ENCODE measurements at places on chromosomes 16 and 17.
A peak's percentile ranks its signal among the peaks of the same experiment; 100 is the strongest.

- DNase-seq = no peak
- H3K4me3 ChIP-seq = no peak overlapping the region
- no peak overlapping the region for H3K27ac ChIP-seq
- H3K4me1 ChIP-seq = 0 out of 2 replicates have a peak, but pooled peaks cover 5% of the 10 kb centered on the region
- H3K36me3 ChIP-seq = no peaks in the 10 kb centered on the region
These were observed 5.6 kb downstream of the BAIAP3 start for GRCh38 chr16:1338855-1339675.

- no peak for DNase-seq
- H3K27ac ChIP-seq = no peak overlapping the region
- H3K4me3 ChIP-seq = no peak overlapping the region
- no peaks in the 10 kb centered on the region for H3K4me1 ChIP-seq
- H3K36me3 ChIP-seq = no peaks in the 10 kb centered on the region
These were observed 789 bp upstream of the PIPOX start for GRCh38 chr17:29042026-29042678.

- no peak overlapping the region for H3K27ac ChIP-seq
- no peaks in the 10 kb centered on the region for H3K4me1 ChIP-seq
- H3K36me3 ChIP-seq = no peaks in the 10 kb centered on the region
- no peaks in the 10 kb centered on the region for H3K27me3 ChIP-seq
These were observed 100.7 kb upstream of the AXIN2 start for GRCh38 chr17:65662196-65662595.

GRCh38 chr17:50661795-50662391, 27.2 kb downstream of the ABCC3 start:
- H3K27me3 ChIP-seq = no peaks in the 10 kb centered on the region
- peak overlapping the region; percentile 39 for H3K4me3 ChIP-seq
- peak; percentile 93 for DNase-seq
- peaks cover 25% of the 10 kb centered on the region for H3K36me3 ChIP-seq
- H3K27ac ChIP-seq = peak overlapping the region; percentile 97

DNA sequence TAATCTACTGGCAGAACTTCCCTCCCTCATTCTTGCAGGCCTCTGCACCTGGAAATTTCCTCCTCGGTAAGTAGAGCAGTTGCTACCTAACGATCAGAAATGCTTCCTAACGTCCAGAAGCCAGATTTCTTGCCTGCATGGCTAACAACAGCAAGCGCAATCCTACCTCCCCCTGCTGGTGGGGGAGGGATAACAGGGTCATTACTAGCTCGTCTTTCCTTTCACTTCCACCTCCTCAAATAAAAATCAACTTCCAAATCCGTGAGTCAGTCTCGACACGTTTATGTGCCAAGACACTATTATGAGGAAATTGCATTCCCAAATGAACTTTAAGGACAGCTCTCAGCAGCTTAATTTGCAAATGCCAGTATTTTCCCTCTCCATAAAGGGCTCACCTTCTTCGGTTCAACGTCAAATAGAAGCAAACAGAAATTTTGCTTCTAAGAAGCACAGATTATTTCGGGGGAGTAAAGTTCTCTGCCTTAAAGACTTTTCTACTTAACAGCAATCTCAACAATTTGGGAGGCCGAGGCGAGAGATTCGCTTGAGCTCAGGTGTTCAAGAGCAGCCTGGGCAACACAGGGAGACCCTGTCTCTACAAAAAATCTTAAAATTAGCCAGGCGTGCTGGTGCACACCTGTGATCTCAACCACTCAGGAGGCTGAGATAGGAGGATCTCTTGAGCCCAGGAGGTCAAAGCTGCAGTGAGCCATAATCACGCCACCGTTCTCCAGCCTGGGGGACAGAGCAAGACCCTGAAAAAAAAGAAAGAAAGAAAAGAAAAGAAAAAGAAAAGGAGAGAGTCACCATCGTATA, 188.6 kb upstream of the PSMD7 start:
- H3K27ac ChIP-seq = no peak overlapping the region
- H3K27me3 ChIP-seq = no peaks in the 10 kb centered on the region
- no peaks in the 10 kb centered on the region for H3K4me1 ChIP-seq
- no peaks in the 10 kb centered on the region for H3K36me3 ChIP-seq

- peak; percentile 23 for DNase-seq
- H3K4me1 ChIP-seq = peaks cover 23% of the 10 kb centered on the region
- H3K4me3 ChIP-seq = peak overlapping the region; percentile 97
- peak overlapping the region; percentile 65 for H3K27ac ChIP-seq
These were observed 2.6 kb downstream of the NOG start for GRCh38 chr17:56595831-56596690.

DNA sequence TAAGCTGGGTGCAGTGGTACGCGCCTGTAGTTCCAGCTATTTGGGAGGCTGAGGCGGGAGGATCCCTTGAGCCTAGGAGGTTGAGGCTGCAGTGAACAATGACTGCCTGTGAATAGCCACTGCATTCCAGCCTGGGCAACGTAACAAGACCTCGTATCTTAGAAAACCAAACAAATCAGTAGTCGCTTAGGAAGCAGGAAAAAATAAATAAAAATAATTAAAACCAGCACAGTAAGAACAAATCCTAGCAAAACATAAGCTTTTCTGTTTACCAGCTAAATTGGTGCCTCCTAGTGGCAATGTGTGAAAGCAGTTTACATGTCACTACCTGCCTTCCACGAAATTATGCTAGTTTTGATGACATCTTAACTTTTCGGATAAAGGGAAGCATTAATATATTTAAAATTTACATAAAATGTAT, 1.3 kb downstream of the ARMC5 start:
- peaks cover 28% of the 10 kb centered on the region for H3K4me1 ChIP-seq
- H3K36me3 ChIP-seq = no peaks in the 10 kb centered on the region
- no peak for DNase-seq
- no peak overlapping the region for H3K27ac ChIP-seq
- no peaks in the 10 kb centered on the region for H3K27me3 ChIP-seq

DNA sequence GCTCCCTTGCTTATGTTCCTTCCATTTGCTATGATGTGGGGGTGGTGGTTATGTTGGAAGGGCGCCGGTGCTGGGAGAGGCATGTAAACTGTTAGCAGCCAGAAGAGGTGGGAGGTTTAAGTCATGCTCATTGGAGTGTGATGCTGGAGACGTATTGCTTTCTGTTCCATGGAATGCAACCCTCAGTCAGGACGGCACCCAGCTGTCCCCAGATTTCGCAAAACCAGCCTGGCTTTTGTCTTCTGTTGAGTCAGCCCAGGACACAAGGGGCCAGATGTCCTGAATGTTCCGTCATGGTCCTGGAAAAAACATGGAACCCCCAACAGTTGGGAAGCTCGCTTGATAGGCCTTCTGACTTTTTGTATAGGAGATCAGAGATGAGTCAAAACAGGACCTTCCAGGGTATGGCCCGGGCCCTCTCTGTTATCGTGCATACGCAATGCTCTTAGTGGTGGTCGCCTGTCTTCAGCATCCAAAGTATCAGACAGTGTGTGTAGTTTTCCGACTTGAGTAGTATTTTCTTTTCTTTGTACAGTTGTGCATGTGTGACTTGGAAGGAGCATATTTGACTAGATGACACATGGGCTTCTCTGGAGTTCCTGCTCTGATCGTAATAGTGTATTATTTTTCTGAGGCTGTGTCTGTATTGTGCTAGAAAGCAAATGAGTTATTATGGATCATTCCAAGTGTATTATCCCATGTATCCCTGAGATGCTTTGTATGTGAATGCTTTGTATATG, 201.9 kb downstream of the SNX29 start:
- H3K36me3 ChIP-seq = no peaks in the 10 kb centered on the region
- no peaks in the 10 kb centered on the region for H3K4me1 ChIP-seq
- no peak for DNase-seq

DNA sequence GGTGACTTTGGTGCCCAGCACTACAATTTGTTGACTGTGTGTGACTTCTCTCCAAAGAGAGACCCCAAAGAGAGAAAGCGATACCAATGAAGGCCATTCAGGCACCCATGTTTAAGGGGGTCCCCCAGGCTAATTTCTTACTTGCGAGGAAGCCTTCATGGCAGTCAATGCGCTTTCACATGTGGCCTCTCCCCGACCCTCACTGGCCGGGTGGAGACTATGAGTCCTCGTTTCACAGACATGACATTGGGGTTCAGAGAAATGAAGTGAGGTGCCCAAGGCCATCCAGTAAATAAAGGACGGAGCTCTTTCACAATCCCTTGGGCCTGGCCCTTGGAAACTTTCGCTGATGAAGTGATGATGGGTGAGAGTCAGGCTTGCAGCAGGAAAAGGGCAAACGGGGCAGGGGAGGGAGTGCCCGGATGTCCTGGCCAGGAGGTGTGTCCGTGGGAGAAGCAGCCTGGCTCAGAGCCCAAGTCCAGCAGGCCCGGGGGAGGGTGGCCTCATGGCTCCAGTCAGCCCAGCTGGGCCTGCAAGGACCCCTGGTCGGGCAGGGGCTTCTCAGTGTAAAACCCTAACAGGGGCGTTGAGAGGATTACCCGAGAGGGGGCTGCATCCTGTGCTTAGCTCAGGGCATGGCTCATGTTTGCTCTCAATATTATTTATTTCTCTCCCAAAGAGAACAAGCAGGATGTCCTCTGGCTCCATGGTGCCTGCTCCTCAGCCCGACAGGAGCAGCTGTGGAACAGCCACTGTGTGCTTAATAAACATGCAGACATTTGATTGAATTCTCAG, 14.7 kb downstream of the TBX2 start:
- H3K27ac ChIP-seq = no peak overlapping the region
- no peaks in the 10 kb centered on the region for H3K27me3 ChIP-seq
- no peak overlapping the region for H3K4me3 ChIP-seq
- 0 out of 2 replicates have a peak, but pooled peaks cover 6% of the 10 kb centered on the region for H3K4me1 ChIP-seq
- H3K36me3 ChIP-seq = no peaks in the 10 kb centered on the region
- DNase-seq = no peak

- no peaks in the 10 kb centered on the region for H3K4me1 ChIP-seq
- no peaks in the 10 kb centered on the region for H3K27me3 ChIP-seq
- DNase-seq = no peak
- no peaks in the 10 kb centered on the region for H3K36me3 ChIP-seq
- no peak overlapping the region for H3K4me3 ChIP-seq
These were observed 65.2 kb downstream of the SRCIN1 start for GRCh38 chr17:38540514-38541045.

DNA sequence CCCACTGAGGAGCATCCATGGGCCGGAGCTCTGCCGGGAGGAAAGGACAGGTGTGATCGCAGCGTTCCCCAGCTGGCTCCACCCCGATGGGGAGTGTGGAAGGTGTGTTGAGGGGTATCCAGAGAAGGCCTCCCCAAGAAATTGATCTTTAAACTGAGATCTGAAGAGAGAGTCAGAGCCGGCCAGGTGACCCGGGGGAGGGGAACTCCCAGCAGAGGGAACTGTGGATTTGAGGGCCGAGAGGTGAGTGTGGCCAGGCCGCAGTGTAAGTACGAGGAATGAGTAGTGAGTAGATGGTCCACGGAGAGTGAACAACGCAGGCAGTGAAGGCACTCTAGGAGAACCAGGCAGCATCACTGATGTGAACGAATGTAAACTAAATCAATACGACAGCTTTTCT, 80.2 kb downstream of the RPTOR start:
- peaks cover 11% of the 10 kb centered on the region for H3K4me1 ChIP-seq
- H3K36me3 ChIP-seq = no peaks in the 10 kb centered on the region
- no peaks in the 10 kb centered on the region for H3K27me3 ChIP-seq
- H3K4me3 ChIP-seq = no peak overlapping the region

- no peaks in the 10 kb centered on the region for H3K36me3 ChIP-seq
- H3K27me3 ChIP-seq = no peaks in the 10 kb centered on the region
- H3K4me3 ChIP-seq = no peak overlapping the region
- no peaks in the 10 kb centered on the region for H3K4me1 ChIP-seq
These were observed 26.6 kb upstream of the SRCIN1 start for GRCh38 chr17:38632334-38632733.

DNA sequence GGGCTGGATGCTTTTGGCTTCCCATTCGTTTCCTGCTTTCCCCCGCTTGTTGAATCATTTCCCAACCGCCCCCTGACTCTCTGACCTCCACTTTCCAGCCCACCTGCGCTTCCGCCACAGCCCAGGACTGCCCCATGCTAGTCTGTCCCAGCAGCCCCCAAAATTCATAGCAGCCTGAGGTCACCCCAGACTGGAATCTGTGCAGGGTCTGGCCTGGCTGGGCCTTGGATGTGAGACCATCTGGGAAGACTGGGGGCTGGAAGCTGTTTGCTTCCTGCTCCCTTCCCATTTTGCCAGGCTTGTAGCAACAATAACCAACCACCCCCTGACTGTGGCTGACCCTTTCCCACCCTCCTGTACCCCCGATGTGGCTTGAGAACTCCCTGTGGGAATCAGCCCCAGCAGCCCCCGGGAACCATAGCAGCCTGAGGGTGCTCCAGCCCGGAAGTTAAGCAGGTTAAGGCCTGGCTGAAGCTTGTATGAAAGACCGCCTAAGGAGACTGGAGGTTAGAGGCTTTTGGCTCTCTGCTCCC, 2290.8 kb downstream of the TP53TG3F start:
- no peaks in the 10 kb centered on the region for H3K36me3 ChIP-seq
- H3K27me3 ChIP-seq = no peaks in the 10 kb centered on the region
- no peak overlapping the region for H3K27ac ChIP-seq
- no peak for DNase-seq
- H3K4me3 ChIP-seq = no peak overlapping the region

DNA sequence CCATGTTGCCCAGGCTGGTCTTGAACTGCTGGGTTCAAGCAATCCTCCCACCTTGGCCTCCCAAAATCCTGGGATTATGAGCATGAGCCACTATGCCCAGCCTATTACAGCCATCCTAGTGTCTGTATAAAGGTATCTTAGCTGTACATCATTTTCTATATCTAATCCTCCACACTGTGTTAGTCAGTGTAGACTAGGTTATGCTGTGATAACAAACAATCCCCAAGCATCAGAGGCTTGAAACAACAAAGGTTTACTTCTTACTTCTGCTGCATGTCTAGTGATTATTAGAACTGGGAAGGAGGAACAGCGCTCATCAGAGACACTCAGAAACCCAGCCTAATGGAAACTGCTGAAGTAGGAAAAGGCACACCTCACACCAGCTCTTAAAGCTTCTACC, 68.1 kb downstream of the ERCC4 start:
- no peaks in the 10 kb centered on the region for H3K27me3 ChIP-seq
- no peak for DNase-seq
- H3K4me3 ChIP-seq = no peak overlapping the region

- H3K36me3 ChIP-seq = no peaks in the 10 kb centered on the region
- no peak overlapping the region for H3K27ac ChIP-seq
- no peak for DNase-seq
- no peaks in the 10 kb centered on the region for H3K4me1 ChIP-seq
- H3K27me3 ChIP-seq = no peaks in the 10 kb centered on the region
- no peak overlapping the region for H3K4me3 ChIP-seq
These were observed 14.4 kb downstream of the ELAC2 start for GRCh38 chr17:13003454-13003851.

- no peak for DNase-seq
- peaks cover 54% of the 10 kb centered on the region for H3K27me3 ChIP-seq
- no peaks in the 10 kb centered on the region for H3K4me1 ChIP-seq
- H3K27ac ChIP-seq = no peak overlapping the region
- no peaks in the 10 kb centered on the region for H3K36me3 ChIP-seq
These were observed 50.9 kb upstream of the TEKT3 start for GRCh38 chr17:15392326-15392741.

- H3K27ac ChIP-seq = no peak overlapping the region
- no peaks in the 10 kb centered on the region for H3K36me3 ChIP-seq
- no peak for DNase-seq
- H3K27me3 ChIP-seq = peaks cover 16% of the 10 kb centered on the region
- H3K4me3 ChIP-seq = no peak overlapping the region
- no peaks in the 10 kb centered on the region for H3K4me1 ChIP-seq
These were observed 15.6 kb downstream of the SBK1 start for GRCh38 chr16:28307936-28308335.
